ENCODE measurements at places on chromosomes 12 and 14.

DNA sequence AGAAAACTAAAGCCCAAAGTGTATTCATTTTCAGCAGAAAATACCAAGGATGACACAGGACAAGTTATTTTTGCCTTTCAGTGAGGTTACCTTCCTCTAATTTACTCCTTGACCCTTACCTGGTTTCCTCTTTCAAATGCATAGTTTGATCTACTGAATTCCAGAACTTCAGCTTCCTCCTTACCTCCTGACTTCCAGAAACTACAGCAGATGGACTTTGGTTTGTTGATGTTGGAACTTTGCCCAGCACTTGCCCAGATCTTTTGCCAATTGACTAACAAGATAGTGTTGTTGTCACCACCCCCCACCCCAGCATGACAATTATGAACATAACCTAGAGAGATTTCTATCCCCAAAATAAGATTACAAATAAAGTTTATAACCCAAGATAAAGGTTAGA, 63.2 kb downstream of the NAV3 start:
- DNase-seq, result no peak

DNA sequence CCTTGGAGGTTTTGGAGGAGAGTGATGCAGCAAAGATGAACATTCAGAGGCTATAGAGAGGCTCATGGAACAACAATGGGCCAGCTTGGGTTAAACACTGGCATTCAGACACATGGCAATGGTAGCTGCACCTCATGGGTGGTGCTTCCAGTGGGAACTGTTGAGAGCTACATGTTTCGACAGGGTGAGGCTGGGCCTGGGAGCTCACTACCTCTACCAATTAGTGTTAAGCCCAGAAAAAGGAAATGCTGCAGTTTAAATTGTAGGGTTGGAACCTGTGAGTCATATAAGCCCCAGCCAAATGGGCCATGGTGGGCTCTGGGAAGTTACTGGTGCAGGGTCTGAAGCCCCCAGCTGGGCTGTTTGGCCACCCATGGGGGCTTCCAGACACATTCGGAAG, 279.7 kb downstream of the ZFP36L1 start:
- DNase-seq, result no peak

DNA sequence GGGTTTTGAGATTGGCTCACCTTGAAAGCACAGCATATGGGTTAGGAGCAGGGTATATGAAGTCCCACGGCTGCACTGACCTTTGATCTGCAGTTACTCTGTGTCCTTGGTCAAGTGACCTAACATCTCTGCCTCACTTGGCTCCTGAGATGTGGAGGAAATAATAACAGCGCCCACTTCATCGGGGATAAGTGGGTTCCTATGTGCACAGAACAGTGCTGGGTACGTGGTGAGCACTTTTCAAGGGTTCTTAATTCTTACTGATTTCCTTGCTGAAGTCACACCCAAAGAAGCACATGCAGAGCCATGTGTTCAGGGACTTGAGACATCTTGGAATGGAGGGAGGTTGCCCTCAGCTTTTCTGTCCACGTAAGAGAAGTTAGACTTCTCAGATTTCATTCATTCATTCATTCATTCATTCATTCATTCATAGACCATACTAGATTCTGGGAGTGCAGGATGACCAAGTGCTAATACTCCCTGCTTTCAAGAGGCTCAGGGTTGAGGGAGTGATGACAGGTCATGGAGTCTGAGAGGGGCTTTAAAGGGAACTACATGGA, 39.4 kb downstream of the ADGRD1 start:
- DNase-seq, result no peak

- no peak for DNase-seq
Observed at GRCh38 chr12:132176385-132176919, 32.2 kb downstream of the NOC4L start.

DNA sequence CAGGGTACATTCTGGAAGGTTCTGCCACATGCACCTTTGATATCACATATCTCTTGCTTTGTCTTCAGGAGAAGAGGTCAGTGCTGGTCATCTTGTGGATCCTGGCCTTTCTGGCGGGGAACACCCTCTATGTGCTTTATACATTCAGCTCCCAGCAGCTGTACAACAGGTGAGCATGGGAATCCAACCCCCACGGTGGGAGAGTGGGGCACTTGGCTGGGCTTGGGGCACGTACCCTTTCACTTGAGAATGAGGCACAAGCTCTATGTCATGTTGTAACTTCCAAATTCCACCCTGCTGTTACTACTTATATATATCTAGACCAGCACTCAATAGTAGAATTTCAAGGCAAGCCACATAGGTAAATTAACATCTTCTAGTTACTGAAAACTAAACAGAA, 28.6 kb downstream of the RNFT2 start:
- DNase-seq, result no peak

DNA sequence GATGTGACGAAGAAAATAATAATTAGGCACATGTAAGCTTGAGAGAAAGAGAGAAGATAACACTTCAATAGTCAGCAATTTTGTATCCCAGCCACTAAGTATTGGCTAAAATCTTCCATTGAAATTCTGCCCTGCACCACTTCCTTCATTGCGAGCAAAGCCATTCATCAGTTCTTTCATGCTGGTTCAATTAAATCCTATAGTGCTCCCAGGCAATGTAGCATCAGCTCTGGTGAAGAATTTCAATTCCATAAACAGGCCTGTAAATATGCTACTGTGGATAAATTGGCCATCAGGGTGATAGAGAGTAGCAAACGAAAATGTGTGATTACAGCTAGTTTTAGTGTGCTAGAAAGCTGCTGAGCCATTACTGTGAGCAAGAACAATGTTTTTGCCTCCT, 24.7 kb downstream of the RPL10L start:
- no peak for DNase-seq

- no peak for DNase-seq
Observed at GRCh38 chr14:102116361-102117180, 23.1 kb upstream of the WDR20 start.

DNA sequence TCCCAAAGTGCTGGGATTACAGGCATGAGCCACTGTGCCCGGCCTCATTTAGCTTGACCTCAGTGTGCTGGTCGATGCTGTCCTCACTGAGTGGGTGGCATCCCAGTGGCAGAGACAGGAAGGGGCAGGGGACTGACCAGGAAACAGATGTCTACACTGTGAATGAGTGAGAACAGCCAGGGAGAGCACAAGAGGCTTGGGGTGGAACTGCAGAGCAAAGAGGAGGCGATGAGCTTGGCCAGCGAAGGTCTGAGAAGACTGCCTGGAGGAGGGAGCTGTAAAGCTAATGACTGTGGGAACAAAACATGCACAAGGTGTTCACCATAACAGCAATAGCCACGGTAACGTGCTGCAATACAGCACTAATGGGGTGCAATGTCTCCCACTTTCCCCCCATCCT, 57.2 kb upstream of the BEGAIN start:
- no peak for DNase-seq

DNA sequence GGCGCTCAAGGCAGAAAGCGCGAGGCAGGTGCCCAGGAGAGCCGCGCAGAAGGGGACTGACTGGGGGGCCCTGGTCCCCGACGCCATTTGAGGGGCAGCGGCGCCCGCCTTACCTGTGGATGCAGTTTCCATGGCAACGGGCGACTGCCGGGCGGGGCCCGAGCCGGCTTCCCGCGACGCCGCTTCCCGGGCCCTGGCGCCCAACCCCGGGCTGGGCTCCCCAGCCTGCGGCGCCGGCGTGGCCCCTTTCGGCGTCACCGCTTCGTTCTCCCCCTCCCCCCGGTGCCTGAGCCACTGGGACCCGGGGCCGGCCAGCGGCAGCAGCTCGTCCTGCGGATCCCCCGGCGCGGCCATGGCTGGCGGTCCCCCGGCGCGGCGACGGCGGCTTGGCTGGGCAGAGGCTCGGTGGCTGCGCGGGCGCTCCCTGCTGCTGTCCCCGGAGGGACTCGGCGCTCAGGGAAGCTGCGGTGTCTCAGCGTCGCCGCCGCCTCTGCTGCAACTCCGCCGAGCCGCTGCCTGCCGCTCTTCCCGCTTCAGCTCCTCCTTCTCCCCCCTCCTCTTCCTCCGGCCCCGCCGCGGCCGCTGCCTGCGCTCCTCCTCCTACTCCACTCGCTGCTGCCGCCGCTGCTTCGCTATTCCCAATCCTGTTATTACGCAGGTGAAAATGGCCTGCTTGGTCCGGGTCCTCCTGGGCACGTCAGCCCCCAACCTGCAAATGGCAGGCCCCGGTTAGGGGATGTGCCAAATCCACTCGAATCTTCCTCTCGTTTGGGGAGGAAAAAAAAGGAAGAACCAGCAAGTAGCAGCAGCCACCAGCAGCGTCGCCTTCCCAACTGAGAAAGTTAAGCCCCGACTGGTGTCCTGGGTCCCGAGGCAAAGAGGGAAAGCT, at the start of gene RTN1:
TSS of gene RTN1 (minus strand) at position 500 of the 889 bp plus-strand sequence. CDS start at position 354, 146 bp downstream.
- DNase-seq, result peak; percentile 1

DNA sequence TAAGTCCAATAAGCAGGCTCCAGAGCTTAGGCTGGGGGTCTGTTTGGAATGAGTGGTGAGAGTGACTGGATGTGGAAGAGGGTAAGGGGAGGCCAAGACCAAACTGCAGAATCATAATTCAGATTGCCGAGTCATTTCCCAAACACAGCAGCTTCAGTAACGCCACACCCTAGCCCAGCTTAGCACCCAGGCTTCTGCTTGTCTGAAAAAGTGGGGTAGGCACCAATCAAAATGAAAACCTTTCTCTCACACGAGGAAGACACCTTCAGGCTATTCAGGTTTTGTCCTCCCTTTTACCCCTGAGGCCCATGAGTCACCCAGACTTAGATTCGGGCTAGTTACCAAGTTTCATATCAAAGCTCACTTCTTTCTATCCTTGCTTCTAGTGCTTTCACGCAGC, 306.1 kb downstream of the DAD1 start:
- DNase-seq, result no peak

- DNase-seq, result no peak
Observed at GRCh38 chr12:127297327-127297726, 969.6 kb upstream of the TMEM132C start.

GRCh38 chr14:32588448-32589320, 259.6 kb downstream of the AKAP6 start:
- DNase-seq, result no peak

DNA sequence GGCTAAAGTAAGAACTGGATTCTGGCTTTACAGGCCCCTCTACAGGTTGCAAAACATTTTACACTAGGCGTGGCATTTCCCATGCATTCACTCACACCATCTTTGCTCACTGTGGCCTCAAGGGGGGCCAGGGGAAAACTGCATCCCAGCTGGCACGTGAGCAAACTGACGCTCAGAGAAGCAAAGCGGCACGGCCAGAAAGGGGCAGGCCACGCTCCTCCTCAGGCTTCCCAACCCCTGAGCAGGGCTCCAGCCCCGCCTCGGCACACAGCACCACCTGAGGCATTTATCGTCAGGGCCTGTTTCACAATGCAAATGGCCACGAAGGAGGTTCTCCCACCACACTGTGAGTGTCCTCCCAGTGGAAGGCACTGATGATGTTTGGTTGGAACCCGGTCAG, 90.8 kb downstream of the BCL11B start:
- no peak for DNase-seq

GRCh38 chr14:77502109-77502782, 3.6 kb upstream of the ISM2 start:
- no peak for DNase-seq

DNA sequence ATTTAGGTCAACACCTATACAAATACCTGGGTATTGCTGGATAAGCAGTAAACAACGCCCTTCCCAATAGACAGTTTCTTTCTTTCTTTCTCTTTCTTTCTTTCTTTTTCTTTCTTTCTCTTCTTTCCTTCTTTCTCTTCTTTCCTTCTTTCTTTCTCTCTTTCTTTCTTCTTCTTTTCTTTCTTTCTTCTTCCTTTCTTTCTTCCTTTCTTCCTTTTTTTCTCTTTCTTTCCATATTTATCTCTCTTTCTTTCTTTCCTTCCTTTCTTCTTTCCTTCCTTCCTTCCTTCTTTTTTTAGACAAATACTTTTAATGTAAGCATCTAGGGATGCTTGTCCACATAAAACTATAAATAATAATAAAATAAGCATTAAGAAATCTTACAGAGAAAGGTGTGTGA, 123.2 kb downstream of the KCNK10 start:
- DNase-seq, result no peak

DNA sequence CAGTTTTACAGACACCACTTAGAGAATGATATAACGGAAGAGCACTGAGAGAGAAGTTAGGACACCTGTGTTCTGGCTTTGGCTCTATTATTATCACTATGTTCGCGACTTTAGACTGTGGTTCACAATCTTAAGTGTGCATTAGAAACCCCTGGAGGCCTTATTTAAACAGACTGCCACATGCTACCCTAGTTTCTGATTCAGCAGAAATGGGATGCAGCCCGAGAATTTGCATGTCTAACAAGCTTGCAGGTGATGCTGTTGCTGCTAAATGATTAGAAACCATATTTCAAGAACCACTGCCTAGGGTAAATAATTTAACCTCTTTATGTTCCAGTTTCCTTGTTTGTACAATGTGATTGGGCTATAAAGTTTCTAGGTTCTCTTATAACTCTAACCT, 3.6 kb upstream of the RAD51AP1 start:
- no peak for DNase-seq

- peak; percentile 41 for DNase-seq
Observed at GRCh38 chr14:49687942-49688700, at the start of gene POLE2. TSS of gene POLE2 (minus strand) at chr14:49688214. CDS start at chr14:49688203, 11 bp downstream.

- DNase-seq, result no peak
Observed at GRCh38 chr14:68951800-68952530, 27.1 kb downstream of the ACTN1 start.

DNA sequence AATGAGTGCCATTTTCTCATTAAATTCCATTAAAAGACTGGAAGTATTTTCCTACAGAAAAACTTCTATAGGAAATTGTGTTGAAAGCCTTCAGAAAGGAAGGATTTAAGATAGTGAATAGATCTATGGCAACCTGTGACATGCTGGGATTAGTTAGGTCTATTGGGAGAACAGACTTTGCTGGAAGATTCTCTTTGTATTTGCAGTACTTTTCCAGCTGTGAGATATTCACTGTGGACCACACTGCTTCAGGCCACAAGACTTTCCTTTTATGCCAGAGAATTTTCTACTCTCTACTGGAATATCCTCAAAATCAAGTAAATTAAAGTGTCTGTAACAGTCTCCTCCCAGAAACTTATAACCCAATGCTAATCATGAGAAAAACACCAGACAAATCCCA, 136.2 kb downstream of the MYRFL start:
- no peak for DNase-seq

DNA sequence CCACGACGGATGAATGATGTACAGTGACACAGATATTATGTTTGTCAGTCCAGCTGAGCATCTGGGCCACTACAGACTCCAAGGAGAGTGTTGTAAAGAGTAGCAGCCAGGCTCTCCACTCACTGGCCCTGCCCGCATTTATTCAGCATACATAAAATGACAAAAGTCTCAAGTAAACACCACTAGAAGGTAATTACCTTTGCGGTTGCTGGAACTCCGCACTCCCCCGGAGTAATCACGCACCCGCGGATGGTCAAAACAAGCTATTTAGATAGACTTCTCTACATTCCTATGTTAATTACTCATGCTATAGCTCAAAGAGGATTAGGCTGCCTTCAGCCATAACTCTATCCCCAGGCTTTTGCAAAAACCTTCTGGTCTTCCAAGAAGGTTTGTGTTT, 18.8 kb upstream of the STRAP start:
- DNase-seq, result no peak

DNA sequence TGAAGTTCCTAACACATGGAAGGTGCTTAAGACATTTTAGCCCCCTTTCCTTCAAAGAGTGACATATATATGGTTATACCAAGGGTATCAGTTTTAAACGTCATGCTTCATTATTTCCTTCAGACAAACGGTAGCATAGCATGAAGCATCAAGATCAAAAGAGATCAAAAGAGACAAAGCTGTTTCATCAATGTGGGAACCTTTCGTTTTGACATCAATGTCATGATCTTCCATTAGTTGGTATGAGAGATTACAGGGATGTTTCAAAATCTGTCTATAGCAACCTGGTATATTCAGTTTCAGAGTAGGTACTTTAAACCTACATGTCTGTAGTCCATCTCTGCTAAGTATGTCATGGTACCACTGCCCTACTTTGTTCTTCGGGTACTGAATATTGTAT, 28.3 kb downstream of the PUS7L start:
- DNase-seq, result no peak
